ENCODE measurements at places on chromosomes 7 and 10.

DNA sequence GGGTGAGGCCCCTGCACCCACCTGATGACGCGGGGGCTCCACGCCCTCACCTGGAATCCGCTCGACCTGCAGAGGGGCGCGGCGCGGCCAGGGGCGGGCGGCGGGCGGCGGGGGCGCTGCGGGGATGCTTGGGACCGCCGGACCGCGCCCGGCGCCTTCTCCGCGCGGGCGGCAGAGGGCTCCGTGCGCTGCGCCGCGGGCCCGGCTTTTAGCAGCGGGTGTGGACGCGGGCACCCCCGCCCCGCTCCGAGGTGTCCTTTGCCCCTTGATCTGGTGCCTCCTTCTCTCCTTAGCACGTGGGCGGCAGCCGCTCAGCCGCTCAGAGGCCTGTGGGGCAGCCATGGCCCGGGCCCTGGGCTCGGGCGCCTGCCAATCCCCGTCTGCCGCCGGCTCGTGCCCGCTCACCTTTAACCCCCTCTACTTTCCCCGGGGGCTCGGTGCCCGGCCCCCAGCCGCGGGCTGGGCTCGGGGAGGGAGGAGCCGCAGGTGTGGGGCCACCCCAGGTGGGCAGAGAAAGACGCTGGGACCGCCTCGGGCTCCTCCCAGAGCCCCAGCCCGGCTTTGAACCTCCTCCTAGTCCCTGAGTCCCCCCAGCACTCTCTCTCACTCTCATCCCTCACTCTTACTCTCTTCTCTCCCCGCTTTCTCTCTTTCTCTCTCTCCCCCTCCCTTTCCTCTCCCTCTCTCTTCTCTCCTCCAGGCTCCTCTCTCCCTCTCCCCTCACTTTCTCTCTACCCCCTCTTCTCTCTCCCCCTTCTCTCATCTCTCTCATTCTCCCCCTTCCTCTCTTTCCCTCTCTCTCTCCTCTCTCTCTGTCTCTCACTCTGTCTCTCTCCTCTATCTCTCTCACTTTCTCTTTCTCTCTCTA is 19.7 kb upstream of the VPS37D start:
- no peak for DNase-seq

DNA sequence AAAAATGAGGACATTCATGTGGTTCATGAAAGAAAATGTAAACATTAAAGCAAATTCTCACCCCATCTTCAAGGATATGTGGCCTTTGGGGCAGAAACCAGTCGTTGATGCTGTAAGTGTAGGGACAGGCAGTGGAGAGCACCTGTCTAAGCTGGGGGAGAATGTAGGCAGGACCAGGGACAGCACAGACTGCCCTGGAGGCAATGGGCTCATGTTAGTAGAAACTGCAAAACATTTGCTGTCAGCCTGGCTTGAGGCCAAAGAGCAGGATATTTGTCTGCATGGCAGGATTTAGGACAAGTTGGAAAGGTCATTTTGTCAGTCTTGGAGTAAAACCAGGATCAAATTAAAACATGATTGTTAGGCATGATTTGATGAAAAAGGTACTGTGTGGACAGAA is 211.6 kb upstream of the AGK start:
- no peak for DNase-seq

GRCh38 chr10:53638006-53638405 is 865.4 kb upstream of the MBL2 start:
- no peak for DNase-seq

DNA sequence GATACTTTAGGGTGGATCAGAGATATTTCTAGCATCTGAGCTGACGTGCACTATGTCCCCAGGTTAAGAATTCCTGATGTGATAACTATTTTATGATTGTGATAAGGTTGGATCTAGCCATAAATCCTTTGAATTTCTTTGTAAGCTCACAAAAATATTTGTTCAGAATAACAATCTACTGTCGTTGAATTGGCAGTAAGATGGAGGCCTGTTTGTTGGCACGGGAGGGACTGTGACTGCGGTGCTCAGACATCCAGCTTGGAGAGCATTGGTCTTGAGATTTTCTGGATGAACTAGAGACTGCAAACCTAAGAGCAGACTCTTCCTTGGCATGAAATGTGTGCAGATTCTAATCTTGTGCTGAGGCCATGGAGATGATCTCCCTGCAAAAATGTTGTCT is 131.1 kb downstream of the LRRC4 start:
- DNase-seq = no peak

DNA sequence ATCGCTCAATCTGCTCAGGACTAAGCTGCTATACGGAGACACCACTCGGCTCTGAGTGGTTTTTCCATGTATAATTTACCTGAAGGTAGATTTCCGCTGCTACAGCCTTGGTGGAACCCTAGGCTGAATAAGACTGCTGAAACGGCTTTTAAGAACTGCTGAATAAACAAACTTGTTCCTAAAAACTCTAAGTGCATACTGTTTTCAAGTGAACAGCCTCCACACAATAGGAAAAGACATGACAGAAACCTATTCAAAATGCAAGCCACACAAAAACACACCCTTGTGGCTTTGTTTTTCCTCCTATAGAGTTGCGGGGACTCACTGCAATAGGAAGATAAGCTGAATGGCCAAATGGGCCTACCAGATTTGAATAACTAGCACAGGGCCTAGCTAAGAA is 117.2 kb downstream of the UBE2H start:
- peak; percentile 10 for DNase-seq

DNA sequence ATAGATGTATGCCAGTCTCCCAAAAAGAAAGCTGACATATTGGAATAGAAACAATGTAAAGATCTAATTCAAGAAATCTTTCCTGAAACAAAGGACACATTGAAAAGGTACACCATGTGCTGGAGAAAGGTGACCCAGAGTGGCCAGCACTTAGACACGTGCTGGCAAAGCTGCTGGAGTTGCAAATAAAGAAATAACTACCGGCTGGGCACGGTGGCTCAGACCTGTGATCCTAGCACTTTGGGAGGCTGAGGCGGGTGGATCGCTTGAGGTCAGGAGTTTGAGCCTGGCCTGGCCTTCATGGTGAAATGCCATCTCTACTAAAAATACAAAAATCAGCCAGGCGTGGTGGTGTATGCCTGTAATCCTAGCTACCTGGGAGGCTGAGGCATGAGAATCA is 35.9 kb downstream of the PKD1L1 start:
- no peak for DNase-seq

DNA sequence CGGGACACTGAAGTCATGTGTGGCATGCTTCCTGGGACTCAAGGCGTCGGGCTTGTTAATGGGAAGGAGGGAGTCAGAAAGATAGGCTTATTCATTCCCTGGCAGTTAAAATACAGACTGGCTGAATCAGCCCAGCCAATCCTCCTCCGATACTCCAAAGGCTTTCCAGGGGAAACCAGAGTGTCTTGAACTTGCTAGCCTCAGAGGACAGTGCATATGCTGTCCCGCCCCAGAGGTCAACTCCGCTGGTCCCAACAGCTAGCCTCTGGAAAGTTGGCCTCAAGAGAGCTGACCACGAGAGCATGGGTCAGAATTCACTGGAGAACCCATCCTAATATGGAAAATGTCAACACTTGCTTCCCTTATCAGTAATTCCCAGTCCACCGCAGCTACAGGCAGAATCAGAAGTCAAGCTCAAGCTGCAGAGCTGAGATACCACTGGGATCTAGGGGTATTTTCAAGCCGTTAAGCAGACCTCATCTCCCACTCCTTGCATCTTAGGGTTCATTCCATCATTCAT is 43.0 kb downstream of the ELMO1 start:
- no peak for DNase-seq

DNA sequence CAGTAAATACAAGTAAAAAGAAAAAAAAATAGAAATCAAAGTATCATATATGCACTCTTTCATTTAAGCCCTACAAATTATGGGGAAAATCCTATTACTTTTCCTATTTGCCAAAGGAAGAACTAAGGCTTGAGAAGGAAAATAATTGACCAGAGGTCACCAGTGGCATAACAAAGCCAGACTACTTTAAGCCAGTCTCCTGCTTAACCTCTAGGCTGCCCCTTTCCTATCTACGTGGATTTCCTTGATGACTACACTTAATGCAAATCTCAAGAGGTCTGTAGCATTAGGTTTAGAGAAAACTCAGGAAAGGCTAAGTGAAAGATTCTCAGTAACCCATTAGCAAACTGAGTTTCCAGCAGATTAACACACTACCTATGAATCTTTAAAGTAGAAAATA is 49.8 kb downstream of the TPK1 start:
- DNase-seq = no peak

DNA sequence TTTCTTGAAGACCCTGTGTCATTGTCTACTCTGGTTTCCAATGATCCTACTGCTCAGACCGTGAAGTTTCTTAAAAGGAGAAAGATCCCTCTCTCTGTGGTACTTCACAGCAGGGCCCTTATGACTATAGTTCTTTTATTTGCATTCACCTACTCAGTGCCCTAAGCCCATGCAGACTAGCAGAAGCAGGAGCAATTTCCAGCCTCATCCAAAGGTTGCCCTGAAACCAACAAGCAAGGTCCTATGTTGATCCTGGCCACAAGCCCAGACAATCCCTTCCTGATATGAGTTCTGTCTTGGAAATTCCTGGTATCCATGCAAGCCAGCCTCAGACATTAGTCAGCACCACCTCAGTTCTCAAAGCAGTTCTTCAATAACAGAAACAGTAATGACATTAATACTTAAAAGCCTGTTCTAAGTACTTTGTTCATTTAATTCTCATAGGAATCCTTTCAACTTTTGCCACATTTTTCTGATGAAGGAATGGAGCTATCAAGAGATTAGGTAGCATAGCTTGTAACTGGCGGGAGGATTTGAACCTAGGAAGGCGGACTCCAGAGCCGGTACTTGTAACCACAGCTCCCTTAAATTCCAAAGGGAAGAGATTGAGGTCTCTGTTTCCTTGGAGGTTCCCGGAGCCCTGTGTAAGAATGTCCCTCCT is 58.1 kb upstream of the ST8SIA6 start:
- no peak for DNase-seq

GRCh38 chr10:62993121-62993520 is 140.0 kb upstream of the NRBF2 start:
- no peak for DNase-seq

DNA sequence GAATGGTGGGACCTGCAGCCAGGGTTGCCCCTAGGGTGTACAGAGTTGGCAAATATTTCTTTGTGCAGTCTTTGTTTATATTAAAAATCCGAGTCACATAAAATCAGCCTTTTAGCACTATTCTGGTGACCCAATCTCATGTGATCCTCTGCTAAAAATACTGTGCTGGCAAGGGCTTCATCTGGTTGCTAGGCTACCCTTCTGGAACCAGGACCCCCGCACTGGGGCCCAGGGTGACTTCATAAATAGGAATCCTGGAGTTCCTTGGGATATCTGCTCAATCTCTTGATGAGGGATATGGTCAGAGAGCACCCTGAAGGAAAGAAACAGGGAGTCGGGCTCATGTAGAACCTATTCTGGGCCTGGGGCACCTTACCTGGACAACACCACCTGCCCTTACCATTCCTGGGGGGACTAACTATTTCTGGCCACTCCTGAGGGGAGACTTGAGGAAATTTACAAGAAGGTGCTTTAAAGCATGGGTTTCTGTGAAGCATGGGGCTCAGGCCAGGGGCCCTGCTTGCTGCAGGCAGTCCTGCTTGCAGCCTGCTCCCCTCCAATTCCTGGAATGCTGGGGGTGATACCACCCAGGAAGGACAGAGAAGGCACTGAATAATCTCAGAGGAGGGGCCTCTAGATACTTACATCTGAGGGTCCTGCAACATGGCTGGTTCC is 44.7 kb downstream of the SH2D4B start:
- peak; percentile 70 for DNase-seq

DNA sequence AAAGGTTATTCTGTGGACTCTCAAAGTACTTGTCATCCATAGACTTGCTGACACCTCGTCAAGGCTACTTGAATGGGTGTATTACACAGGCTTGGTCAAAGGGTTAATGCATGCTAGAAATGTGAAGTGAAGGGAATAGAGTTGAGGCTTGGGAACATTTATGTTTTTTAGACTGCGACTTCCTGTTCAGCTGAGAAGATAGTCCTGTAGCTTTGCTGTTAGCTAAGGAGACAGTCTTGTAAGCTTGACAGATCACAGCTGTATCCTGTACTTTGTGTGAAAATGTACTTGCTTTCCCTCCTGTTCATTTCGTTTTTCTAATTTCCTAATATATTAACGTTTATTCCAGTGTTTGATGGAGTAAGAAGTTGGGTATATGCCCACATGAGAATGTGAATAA is 52.1 kb downstream of the ADD3 start:
- DNase-seq = no peak

DNA sequence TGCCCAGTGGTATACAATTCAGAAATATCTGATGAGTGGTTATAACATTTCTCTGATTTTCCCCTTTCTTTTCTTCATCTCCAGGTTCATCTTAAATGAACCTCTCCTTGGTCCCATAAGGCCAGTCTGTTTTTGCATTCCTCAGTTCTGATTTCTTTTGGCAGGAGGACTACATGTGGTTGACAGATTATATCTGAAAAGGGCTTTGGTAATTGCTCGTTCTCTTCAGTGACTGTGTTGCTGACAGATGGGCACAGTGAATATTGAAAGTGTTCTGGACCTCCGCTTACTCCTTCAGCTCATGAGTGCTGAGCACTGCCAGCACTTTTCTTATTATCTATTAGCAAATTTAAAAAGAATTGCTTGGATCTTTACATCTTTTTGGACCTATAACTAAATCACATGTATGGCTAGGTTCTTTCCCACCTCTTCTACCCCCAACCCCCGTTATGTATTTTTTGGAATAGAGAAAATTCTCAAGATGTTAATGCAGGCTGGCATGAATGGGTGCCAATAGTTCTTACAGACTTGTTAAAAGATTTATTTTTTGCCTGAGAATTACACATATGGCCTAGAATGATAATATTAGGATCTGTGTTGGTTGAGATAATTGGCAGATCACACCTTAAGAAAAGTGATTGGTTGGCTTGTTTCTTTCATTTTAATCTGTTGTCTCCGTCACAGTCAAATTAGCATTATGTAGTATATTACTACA is 323.0 kb downstream of the EXOC4 start:
- no peak for DNase-seq

DNA sequence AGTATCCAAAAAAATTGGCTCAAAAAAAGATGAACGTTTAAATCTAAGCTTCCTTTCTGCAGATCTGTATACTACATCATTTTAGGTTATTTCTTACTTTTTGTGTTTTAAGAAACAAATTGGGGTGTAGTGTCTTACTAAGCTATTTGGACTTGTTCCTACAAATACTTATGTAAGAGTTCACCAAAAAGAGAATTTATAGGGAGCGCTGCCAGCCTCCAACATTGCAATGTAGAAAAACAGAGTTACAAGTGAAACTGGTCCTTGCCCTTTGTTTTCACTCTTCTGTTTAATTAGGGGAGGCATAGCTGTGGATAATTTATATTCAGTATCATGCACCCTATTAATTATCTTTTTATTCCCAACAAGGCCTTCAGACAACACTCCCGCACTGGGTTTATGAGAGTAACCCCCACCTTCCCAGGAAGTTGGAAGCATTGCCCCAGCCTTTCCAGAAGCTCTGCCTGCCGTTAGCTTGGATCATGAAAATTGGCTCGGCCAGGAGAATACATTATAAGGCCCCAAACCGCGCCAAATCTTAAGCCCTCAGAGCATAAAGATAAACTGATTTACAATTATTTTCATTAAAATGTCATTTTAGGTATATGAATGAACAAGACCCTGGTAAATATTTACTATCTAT is 261.8 kb upstream of the KLF6 start:
- no peak for DNase-seq

- DNase-seq = no peak
Observed at GRCh38 chr10:123666318-123667236, at the start of gene GPR26. TSS of gene GPR26 (plus strand) at chr10:123666355. CDS start at chr10:123666408, 53 bp downstream.

GRCh38 chr10:519055-519715 is 170.3 kb downstream of the DIP2C start:
- no peak for DNase-seq
